ENCODE measurements at places on chromosomes 1 and 21.

GRCh38 chr1:189669846-189670245, 807.8 kb downstream of the BRINP3 start:
- DNase-seq, result no peak

DNA sequence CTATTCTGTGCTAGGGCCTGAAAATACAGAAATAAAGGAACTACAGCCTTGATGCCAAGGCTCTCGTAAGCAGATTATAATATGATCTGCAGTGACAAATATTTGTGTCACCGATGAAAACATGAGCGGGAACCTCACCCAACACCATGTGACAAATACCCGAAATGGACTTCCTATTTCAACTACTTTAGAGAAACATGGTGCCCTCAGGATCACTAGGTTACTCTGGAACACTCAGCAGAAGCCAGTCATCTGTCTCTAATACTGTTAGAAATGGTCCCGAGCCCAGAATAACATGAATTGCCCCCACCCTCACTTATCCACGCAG, 463 bp upstream of the VAMP3 start:
- no peak for DNase-seq

DNA sequence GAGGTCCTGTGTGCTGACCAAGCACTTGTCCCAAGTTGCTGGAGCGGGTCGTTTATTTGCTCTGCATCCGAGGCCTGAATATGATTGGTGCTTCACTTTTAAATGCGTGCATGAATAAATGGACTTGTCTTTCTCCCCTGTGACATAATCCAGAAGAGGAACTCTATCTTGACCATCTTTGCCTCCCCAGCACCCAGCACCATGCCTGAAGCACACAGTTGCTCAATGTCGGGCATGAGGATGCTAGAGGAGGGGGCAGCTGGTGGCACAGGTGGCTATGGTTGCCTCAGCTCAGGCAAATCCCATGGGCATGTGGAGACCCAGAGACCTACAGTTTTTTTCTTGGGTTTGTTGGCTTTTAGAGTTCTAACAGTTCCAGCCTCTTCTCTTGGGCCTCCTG, 142.6 kb downstream of the KAZN start:
- no peak for DNase-seq

DNA sequence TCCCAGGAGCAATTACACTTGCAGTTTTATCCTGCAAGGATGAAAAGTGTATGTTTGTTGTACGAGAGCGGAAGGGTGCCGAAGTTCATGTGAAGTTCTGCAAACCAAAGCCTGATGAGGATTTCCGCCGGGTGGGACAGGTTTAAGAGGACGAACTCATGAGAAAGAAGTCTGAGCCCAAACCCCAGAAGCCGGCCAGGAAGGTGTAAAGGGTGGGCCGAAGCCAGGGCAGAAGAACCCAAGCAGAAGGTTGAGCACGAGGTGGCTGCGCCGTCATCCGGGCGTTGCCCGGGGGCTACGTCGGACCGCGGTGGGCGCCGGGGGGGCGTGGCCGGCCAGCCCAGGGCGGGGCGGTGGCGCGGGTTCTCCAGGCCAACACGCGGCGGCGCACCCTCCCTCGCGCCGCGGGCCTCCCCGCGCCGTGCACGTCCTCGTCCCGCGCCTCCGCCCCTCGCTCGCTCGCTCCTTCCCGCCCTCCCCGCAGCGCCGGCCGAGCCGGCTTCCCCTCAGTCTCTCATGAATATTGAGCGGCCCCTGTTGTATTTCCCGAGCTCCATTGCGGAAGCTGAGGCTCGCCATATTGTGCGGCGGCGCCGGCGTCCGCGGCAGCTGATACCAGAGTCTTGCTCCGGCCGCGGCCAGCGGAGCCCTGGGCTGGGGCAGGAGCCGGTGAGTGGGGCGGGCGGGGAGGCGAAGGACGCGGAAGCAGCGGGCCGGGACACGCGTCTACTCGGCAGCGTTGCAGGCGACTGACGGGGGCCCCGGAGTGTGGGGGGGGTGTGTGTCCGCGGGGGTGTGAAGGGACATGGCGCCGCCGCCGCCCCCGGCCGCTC, at the start of gene RNF2:
Gene RNF2, plus strand, starts transcription at position 578 of the 833 bp plus-strand sequence. CDS start 41,996 bp downstream, outside the sequence.
- peak; percentile 91 for DNase-seq

GRCh38 chr1:17857996-17858395, 102.9 kb downstream of the ACTL8 start:
- no peak for DNase-seq

- DNase-seq, result no peak
Observed at GRCh38 chr1:6860401-6860800, 75.1 kb downstream of the CAMTA1 start.

DNA sequence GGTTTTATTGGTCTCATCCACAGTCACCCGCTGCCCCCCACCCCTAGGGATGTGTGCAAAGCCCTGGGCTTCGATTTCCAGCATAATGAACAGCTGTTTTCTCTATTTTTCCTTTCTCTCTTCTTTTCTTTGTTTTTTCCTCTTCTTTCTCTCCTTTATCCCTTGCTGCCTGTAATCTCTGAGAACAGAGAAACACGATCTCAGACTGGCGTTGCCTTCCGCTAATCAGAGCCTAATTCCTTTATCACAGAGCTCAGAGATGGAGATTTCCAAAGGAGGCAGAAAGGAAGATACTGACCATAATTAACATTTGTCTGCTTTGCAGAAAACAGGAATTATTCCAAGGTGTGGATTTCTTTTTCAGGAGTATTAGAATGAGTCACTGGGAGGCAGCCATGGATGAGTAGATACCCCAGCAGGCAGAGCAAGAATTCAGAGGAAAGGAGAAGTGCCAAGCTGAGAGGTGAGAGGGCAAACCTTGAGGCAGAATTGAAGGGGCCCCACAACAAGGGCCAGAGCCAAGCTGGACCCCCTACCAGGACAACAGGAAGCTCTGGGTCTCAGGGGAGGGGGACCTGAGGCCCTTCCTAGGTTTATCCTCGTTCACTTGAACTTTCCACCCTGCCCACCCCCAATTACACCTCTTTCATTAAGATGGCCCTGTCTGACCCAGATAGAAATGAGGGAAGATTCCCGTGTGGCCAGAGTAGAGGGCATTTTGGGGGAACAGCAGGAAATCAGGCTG, 33.3 kb downstream of the MATN1 start:
- peak; percentile 10 for DNase-seq

DNA sequence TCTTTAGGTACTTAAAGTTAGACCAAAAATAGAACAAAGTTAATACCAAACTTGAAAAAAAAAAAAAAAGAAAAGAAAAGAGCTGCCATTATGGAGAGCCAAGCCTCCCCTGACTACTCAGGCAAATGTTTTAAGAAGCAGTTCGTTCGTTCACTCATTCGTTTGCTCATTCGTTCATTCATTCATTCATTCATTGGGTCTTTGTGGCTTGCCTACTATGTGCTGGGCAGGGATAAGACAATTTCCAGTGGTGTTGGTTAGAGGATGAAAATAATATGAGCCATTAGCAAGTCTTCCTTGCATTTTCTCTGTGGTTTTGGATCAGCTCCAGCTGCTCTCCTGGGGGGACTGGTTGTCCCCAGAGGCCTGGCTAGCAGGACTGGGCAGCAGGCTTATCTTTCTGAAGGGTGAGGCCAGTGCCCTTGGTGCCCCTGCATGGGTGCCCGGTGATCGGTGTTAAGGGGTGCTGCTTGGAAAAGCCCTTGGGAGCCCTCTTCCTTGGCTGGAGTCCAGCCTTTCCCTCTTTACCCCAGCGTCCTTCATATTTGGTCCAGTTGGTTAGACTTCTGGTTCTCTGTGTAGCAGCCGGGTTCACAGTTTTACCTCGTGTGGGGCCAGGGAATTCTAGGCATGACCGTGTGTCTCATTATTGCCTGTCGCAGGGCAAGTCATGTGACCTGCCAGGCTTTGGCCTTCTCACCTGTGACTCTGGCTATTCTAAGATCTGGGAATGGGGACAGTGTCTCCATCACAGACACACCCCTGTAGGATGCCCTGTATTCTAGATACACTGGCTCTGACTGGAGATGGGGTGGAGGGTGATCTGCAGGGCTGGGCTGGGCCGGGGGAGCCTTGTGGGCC, 32.8 kb downstream of the LHX4 start:
- DNase-seq, result no peak

- no peak for DNase-seq
Observed at GRCh38 chr1:67713057-67713846, 28.3 kb downstream of the GADD45A start.

DNA sequence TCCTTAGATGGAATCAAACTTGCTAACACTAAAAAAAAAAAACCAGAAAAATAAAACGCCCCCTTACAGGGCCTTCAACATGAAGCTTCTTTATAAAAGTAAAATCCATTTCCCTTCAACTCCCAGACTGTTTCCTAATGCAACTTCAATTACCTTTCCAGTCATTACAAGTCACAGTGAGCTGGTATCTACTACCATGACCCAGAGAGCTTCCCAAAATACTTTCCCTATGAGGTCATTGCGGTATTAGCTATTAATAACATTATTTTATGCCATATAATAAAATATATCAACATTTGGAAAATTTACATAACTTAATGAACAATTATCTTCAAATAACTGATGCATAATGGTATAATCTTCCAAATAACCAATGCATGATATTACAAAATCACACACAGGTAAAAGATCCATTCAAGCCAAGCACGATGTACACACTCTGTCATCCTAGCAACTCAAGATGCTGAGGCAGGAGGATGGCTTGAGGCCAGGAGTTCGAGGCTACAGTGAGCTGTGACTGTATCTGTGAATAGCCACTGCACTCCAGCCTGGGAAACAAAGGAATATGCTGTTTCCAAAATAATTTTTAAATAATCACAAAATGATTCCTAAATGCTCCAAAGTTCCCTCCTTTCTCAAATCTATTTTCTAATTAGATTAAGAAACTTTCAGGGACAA, 24.1 kb downstream of the EIF4G3 start:
- no peak for DNase-seq

- DNase-seq, result no peak
Observed at GRCh38 chr1:20262810-20263534, 27.7 kb upstream of the VWA5B1 start.

DNA sequence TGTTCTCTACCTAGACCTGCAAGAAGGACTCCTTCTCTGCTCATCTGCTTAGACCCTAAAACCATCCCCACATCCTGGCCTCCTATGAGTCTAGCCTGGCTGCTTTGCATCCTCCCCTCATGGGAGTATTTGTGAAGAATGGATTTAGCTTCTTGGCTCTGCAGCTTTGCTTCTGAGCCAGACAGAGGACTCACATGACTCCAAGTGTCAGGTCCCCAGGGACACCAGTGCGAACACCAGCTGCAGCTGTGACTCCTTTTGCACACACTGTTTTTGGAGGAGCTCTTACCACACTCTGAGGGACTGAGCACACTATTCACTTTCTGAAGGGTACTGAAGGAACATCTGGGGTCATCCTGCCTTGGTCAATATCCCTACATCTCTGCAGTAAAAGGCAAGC, 131.8 kb upstream of the SGIP1 start:
- peak; percentile 76 for DNase-seq

GRCh38 chr1:52602856-52603600, 857 bp downstream of the GPX7 start:
- DNase-seq, result peak; percentile 39

GRCh38 chr21:35045542-35046262, 3.4 kb downstream of the RUNX1 start:
- DNase-seq, result no peak

DNA sequence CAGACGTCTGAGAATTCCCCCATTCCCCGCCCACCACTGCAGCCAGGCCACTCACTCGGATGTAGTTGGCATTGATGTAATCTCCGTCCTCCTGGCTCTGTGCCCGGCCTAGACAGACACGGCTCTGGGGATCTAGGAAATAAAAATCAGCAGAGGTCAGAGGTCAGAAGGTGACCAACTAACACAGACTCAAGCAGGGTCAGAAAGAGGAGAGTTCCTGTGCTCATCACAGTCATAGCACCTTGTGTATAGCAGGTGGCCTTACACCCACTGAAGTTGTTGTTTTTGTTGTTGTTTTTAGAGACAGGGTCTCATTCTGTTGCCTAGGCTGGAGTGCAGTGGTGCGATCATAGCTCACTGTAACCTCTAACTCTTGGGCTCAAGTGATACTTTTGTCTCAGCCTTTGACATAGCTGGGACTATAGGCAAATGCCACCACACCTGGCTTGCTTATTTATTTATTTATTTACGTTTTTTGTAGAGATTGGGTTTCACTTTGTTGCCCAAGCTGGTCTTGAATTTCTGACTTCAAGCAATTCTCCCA, 4.9 kb downstream of the PTPN7 start:
- no peak for DNase-seq

DNA sequence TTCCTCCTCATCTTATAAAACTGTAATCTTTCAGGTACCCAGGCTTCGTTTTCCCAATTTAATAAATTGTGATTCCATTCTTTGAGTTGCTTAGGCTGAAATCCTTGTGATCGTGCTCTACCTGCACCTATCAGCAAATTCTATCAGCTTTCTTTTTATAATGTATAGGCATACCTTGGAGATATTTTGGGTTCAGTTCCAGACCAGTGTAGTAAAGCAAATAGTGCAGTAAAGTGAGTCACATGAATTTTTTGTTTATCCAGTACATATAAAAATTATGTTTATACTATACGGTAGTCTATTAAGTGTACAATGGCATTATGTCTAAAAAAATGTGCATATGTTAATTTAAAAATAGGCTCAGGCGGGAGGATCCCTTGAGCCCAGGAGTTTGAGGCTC, 5.5 kb downstream of the SWT1 start:
- DNase-seq, result no peak

DNA sequence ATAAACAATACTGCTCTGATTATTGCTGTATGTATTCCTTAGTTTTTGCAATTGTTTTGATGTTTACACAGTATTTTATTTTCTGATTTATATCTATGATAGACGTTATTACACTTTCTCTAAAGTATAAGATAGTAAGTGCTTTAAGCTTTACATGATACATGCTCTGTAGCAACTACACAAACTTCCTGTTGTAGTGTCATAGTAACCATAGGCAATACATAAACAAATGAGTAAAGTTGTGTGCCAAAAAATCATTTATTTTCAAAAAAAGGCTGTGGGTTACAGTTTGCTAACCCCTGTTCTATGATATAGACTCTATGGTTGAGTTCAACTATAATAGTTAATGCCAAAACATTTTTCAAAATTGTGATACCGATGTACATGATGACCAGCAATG, 1156.4 kb downstream of the AMY1C start:
- no peak for DNase-seq

GRCh38 chr1:209692745-209693504, 11.7 kb upstream of the HSD11B1 start:
- DNase-seq, result peak; percentile 69

DNA sequence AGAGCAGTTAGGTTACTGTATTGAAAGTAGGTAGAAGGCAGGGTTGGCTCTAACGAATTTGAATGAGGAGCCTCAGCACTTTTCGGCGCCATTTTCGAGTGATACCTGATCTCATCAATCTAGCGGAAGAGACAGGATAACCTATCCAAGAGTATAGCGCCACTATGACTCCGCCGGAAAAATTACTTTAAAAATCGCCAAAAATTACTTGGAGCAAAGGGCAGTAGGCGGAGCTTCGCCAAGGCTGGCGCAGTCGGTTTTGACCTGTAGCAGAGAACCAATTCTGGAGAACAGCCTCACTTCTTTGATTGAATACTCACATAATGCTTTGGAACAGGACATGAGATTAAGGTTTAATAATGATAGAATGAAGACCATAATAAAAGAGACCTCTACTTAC, 25.6 kb downstream of the EFCAB7 start:
- DNase-seq, result no peak

Measured in left hindlimb (tissue), 1 donor.